Activated CD8-positive, alpha-beta memory T cell treated with anti-CD3 and anti-CD28 coated beads for 1 hour (primary cell): ENCODE measurements at places on chromosomes 3 and 15.

DNA sequence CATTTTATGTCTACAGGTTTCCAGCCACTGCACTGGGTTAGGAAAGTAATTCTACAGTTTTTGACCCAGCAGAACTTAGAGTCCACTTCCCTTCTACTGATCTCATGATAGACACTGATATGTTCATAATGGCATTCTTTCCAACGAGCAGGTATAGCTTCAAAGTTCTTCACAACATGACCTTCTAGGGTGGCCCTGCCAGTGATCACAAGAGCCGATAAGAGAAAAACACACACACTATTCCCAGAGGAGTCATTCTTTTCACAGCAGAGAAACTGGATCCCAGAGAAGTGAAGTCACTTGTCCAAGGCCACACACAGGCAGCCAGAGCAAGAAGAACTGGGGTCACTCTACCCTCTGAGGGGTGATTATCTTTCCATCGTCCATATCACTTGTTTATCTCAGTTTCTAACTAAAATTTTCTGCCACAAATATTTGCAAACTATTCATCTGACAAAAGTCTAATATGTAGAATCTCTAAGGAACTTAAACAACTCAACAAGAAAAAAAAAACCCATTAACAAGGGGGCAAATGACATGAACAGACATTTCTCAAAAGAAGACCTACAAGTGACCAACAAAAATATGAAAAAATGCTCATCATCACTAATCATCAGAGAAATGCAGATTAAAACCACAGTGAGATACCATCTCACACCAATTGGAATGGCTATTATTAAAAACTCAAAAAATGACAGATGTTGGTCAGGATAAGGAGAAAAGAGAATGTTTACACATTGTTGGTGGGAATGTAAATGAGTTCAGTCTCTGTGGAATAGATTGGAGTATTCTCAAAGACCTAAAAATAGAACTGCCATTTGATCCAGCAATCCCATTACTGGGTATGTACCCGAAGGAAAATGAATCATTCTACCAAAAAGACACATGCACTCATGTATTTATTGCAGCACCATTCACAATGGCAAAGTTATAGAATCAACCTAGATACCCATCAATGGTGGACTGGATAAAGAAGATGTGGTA is 31.5 kb downstream of the SPTSSB start:
- no peak for DNase-seq

- DNase-seq: no peak
Measured at GRCh38 chr3:195033531-195034091, 237.3 kb downstream of the XXYLT1 start.

DNA sequence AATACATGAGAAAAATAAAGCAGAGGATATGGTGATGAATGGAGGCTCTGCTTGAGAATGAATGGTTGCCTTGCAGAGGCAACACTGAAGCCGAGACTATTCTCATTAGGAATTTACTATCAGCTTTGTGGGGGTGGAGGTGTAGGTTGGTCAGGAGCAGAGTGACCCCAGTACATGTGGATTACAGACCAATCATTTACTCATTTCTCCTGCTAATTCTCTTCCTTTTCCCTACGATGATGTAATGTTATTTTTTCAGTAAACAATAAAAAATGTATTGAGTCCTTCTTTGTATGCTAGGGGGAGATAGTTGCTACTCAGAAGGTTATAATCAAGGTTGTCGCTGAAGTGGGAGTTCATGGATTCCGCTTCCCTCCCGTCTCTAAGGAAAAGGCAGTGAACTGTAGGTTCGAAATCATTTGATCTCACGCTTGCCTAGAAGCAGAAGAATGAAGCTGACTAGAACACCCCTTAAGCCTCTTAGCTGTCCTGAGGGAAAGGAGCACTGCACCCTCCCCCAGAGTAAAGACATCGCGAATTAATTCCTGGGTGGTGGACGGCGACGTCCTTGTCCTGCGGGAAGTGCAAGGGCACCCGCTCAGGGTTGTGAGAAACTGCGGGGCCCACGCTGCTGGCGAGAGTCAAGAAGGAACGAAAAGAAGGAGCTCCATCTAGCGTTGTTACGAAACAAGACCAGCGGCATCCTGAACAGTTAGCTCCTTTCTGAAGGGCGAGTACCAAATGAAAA is 213.2 kb upstream of the PFN2 start:
- DNase-seq: peak; percentile 20

GRCh38 chr3:15812183-15812582 is 14.4 kb upstream of the ANKRD28 start:
- no peak for DNase-seq

- no peak for DNase-seq
Measured at GRCh38 chr3:133827136-133827535, 21.5 kb downstream of the SRPRB start.
